ENCODE measurements at places on chromosomes 4 and X. TPM values are rescaled to one million over a fixed set of nuclear protein-coding genes. Genes with fewer than 3 reads are reported as not detected.

DNA sequence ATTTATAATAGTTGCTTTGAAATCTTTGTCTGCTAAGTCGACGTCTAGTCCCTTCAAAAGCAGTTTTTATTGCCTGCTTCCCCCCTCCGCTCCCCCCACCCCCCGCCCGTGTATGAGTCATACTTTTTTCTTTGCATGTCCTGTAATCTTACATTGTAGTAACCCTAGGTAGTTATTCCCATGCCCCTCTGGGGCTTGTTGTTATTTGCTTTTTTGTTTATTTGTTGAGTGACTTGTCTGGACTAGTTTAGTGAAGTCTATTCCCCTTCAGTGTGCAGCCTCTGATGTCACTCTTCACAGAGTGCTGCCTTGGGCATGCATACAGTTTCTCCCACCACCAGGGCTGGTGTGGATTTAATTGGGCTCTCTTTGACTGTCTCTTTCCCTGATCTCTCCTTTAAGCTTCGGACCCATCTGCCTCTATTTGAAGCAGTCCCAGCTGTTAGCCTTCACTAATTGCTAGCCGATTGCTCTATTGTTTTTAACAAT is 86.2 kb downstream of the PPEF1 start:
- DNase-seq = no peak

DNA sequence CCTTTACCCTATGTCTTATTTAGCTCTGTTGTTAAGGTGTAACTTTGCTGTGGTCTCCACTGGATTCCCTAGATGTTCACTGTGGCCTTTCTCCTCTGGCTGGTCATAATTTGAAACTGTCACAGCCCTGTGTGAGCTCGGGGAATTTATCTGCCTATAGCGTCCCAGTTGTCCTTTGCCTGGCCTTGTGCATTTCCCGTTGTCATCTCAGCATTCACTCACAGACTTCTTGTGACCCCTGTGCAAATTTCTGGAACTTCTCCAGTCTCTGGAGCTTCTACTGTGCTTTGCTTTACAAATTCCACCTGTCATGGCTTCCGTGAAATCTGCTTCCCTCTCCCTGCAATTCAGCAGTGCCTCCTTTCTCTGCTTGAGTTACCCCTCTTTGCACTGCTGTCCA is 106.7 kb downstream of the WWC2 start:
- DNase-seq = no peak

- DNase-seq = no peak
Observed at GRCh38 chr4:75831856-75832405, 70.3 kb downstream of the PPEF2 start.

The ZNF185 gene
- polyA plus RNA-seq = 4.3 TPM

- no peak for DNase-seq
Observed at GRCh38 chr4:1234309-1234695, 14.6 kb downstream of the CTBP1 start.

The CYBB gene
- 141 TPM for polyA plus RNA-seq

- DNase-seq = no peak
Observed at GRCh38 chr4:82909326-82909725, 8.8 kb downstream of the THAP9 start.

DNA sequence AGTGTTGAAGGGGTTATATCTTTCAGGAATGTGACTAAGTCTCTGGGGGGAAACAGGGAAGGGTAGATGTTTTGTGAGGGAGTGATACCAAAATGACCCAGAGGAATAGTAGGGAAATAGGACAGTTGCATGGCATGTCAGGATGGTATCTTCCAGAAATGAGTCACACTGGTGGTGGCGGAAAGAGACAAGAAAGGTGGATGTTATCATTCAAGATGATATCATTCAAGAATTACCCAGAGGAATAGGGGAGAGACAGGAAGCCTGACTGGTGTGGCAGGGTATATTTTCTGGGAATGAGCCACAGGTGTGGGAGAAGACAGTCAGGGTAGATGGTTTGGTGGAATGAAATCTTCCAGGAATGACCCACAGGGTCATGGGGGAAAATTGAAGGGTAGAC is 61.1 kb downstream of the MAOA start:
- DNase-seq = no peak

DNA sequence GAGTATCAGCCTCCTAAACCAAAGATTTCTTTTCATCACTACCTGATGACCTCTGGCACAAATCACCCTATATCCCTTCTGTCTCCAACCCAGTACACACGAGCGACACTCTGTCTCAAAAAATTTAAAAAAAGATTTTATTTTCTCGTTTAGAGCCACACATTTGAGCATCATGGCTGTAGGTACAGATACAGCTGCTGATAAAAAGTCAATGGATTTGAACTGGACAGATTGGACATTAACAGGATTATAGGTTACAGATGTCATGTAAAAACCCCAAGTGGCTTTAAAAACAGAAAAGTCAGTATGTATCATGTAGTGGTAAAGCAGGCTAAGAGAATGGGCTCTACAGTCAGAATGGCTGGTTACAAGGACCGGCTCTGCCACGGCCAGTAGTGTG is 171.1 kb downstream of the SCFD2 start:
- no peak for DNase-seq
